ENCODE measurements at places on chromosomes 12 and 14. TPM values are rescaled to one million over a fixed set of nuclear protein-coding genes. Genes with fewer than 3 reads are reported as not detected.

DNA sequence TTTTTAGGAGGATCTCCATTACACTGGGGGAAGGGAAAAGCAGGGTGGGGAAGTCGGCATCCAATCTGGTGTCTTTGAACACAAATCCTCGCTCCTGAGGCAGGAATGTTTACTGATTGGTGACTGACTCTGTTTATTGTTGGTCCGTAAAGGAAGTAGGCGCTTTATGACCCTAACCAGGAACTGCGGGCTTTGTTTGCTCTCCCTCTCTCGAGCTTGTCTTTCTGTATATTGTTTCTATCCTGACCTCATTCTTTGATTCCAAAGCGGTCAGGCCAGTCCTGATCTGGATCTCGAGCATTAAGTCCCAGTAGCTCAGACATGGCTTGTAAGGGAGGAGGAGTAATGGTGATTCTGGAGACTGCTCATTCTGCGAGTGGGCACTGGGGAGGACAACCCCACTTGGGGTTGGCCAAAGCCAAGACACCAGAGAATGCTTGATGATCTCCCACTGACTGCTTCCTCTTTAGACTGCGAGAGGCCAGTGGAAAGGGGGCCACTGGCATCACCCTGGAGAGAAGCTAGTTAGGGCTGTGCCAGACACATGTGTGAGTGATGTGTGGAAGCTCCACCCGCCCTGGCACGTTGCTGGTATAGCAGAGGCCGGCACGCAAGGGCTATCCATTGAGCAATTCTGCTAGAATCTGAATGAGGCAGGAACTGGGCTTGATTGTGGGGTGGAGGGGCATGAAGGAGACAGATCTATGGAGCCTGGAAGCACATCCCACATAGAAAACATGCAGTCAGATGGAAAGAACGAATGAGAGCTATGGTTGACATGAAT lies 194.6 kb downstream of the PAX9 start:
- DNase-seq, result no peak

DNA sequence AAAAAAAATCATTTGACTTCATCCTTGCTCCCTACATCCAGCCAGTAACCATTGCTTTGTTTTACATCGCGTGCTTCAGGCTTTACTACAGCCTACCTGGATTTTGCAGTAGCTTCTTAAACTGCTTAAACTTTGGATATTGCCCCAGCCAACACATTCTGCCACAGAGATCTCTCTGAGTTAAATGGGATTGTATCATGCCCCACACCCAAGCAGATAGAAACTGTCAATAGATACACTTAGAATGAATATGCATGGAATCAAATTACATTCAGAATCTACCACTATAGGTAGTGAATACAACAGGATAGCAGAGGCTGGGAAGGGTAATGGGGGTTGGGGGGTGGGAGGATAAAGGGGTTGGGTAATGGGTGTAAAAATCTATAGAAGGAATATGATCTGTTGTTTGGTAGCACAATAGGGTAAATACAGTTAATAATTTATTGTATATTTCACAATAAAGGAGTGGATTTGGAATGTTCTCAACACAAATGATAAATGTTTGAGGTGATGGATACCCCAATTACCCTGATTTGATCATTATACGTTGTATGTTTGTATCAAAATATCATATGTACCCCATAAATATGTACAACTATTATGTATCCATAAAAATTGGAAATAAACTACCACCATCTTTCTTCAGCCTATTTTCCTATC lies 2.7 kb upstream of the MYRFL start:
- DNase-seq, result no peak

DNA sequence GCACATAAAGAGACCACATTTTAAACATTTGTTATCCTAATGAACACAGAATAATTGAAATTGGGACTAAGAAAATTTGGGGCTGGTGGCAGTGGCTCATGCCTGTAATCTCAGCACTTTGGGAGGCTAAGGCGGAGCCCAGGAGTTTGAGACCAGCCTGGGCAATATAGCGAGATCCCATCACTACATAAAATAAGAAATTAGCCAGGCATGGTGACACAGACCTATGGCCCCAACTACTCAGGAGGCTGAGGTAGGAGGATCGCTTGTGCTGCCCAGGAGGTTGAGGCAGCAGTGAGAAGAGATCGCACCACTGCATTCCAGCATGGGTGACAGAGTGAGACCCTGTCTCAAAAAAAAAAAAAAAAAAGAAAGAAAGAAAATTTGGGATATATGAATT lies 59.7 kb downstream of the CPM start:
- no peak for DNase-seq

GRCh38 chr12:95553197-95553943 lies 2.1 kb upstream of the USP44 start:
- no peak for DNase-seq

DNA sequence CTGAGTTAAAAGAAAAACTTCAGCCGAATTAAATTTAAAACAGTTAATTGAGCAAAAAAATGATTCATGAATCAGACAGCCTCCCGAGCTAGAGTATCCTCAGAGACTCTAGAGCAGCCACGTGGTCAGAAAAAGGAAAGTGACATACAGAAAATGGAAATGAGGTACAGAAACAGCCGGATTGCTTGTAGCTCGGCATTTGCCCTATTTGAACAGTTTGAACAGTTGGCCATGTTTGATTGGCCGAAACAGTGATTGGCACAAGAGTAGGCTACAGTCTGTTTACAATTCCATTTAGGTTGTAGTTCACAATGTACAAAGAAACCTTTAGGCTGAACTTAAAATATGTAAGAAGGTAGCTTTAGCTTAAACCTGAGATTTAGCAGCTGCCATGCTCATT lies 12.9 kb upstream of the OXA1L start:
- no peak for DNase-seq

Gene HSPB8
- total RNA-seq, result 136 TPM
